Stimulated activated CD4-positive, alpha-beta T cell treated with anti-CD3 and anti-CD28 coated beads, TNF-alpha, amount 100 ng/mL, for 4 hours (primary cell): ENCODE measurements at places on chromosomes 11 and 22.

DNA sequence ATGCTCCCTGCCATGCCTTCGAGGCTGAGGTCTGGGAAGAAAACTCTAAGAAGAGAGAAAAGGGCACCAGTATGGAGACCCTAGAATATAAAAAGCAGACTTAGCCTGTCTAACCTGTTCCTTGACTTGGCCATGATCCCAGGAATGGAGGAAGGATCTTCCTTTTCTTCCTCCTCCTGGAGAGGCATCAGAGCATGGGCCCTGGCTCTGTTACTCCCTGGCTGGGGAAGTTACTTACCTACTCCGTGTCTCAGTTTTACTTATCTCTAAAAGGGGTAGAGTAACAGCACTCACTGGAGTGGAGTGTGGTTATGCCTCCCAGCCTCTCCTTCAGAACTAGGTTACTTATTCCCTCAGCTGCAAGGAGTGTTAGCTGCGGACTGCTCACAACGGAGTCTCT lies 55.2 kb upstream of the PHF21A start:
- no peak for DNase-seq

- DNase-seq: no peak
Observed at GRCh38 chr22:32880505-32880892, 79.0 kb downstream of the TIMP3 start.

- DNase-seq: no peak
Observed at GRCh38 chr11:16169956-16170847, 186.1 kb downstream of the SOX6 start.

DNA sequence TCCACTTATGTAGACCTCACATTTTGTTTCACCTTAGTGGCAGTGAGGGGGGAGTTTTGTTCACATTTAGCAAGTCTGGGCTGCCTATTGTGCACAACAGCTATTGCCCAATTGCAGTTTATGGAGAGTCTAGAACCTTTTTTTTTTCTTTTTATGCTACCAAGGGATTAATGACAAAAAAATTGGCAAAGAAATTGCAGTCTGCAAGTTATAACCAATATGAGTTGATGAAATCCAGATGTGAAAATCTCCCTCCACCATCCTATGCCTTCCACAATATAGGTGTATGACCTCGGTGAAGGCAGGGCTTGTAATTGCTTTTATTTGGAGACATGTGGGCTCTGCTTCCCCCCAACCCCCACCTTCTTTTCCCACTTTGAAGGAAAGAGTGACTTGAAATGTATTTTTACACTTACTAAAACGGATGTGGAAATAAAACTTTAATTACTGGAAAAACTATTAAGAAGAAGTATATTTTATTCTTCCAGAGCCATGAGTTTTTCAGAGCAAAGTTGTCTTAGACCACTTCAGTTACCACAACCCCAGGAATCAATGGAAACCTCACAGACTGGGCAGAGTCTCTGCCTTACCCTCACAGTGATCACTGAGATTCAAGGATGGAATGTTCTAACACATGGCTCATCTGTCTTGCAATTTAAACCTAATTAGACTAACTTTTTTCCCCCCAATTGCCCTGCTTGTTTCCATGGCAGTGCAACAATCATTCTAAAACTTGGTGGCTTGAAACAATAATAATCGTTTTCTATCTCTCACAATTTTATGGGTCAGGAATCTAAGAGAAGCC lies 120.8 kb upstream of the SLC5A12 start:
- no peak for DNase-seq

DNA sequence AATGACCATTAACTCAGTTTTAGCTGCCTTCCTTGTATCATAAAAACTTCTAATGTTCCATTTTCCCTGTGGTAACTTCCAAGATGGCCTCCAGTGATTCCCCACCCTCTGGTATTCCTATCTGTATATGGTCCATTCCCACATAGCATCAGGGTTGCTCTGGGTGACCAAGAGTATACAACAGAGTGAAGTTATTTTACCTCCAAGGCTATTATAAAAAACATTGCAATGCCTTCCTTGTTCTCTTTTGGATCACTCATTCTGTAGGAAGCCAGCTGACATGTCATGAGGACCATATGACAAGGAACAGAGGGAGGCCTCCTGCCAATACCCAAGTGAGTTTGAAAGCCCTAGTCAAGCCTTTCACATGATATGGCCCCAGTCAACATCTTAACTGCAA lies 30.1 kb downstream of the ZNF280B start:
- no peak for DNase-seq

GRCh38 chr11:6705905-6706535 lies 22.9 kb upstream of the MRPL17 start:
- peak; percentile 20 for DNase-seq

- no peak for DNase-seq
Observed at GRCh38 chr11:20310596-20311394, 52.7 kb upstream of the HTATIP2 start.

GRCh38 chr11:109350091-109350490 lies 71.9 kb upstream of the C11orf87 start:
- no peak for DNase-seq

DNA sequence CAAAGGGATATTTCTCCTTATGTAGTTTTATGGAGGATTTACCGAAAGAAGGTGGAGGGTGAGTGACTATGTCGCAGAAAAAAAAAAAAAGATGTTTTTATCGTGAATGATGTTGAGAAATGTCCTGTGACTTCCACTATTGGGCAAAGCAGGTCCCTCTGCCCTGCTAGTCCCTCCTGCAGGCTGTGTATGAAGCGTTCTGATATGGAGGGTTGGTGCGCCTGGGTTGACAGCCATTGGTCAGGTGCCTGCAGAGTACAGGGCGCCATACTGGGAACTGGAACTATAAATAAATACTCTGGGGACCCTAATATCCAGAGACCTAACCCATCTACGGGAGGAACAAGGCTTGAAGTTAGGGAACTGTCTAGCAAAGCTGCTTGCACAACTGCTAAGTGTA lies 1.5 kb downstream of the IL17RA start:
- no peak for DNase-seq

- DNase-seq: no peak
Observed at GRCh38 chr11:62018981-62019664, 51.7 kb upstream of the FTH1 start.

DNA sequence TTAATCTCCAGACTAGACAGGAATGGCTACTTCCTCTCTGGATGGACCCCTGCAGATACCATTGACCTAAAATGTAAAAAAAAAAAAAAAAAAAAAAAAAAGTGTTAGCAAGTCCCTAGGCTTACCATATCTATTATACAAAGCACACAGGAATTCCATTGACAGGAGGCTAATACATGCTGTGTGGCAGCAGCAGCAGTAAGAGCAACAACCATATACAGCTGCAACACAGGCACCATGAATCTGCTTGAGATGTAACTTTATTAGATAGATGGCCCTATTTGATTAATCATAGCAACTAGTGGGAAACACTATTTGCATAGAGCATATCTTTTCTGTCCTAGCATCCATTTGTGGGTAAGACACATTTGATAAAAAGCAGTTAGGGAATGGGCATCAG lies 1447.1 kb downstream of the FAM181B start:
- DNase-seq: no peak
